ENCODE measurements at places on chromosomes 5 and 9.

GRCh38 chr5:149863176-149863575 is 81.4 kb downstream of the PDE6A start:
- DNase-seq: no peak

DNA sequence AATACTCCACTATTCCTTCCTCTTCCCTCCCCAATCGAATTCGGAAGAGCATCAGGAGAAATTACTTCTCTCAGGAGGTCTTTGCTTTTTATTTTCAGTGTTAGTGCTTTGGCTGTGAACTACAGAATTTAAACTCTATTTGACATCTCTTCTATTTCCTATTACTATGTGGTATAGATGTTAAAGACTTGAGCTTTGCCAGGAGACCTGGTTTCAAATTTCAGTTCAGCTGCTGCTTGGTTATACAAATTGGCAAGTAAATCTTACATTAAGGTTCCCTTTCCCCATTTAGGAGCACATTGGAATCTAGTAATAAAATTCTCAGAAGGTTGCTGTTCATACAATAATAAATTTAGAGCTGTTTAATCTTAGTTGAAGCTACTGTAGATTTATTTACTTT is 13.1 kb downstream of the UHRF2 start:
- DNase-seq: no peak

GRCh38 chr5:12691330-12691729 is 787.1 kb upstream of the CTNND2 start:
- no peak for DNase-seq

DNA sequence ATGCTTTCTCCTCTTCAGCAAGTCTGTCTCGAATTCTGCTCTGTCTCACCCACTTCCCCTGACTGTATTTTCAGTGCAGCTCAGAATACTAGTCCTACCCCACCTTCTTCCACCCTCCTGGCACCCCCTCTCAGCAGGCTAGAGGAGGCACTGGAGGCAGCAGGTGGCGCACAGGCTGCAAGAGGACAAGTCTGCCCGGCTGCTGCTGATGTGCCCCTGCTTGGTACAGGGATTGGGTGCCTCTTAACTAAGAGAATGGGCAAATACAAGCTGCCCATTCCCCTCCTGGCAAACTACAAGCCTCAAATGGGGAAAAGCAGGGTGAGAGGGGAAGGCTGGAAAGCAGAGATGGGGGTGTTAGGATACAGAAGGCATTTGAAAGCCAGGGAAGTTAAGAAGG is 5.1 kb downstream of the TLN1 start:
- no peak for DNase-seq

- DNase-seq: no peak
Observed at GRCh38 chr5:171418982-171419687, at the start of gene FGF18. TSS of gene FGF18 (plus strand) at chr5:171419647. CDS start at chr5:171420200, 553 bp downstream.

- no peak for DNase-seq
Observed at GRCh38 chr5:172730981-172731679, 39.9 kb downstream of the DUSP1 start.

- DNase-seq: no peak
Observed at GRCh38 chr5:88889189-88890069, 6.4 kb upstream of the MEF2C start.

DNA sequence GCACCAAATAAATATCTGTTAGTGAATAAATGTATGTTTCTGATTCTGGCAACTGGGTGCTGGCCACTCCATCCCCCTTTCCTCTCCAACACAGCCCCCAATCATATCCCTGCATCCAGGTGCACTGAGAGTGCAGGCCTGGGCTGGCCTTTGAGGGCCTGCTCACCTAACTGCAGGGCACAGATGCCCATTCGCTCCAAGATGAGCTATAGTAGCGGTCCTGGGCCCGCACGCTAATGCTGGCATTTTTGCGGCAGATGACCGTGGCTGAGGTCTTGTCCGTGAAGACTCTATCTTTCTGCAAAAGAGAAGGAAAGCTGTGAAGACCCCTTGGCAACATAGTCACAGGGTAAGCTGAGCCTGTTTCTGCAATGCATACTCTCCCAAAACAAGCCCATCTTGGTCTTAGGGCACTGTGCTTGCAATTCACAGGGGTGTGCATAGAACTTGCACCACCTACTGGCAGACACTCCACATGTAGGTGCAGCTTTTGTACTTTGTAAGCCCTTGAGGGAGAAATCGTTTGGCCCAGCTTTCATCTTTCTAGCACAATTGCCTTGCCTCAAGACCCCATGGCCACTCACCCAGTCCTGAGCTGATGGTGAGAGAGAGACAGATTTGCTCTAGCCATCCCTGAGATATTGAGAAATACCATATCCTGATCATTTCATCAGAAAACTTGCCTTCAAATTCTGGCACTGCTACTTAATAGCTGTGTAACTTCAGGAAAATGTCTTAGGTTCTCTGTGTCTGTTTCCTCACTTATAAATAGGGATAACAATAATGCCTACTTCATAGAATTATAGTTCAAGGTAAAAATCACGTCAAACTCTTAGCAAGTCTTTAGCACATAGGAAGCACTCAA is 13.5 kb downstream of the IL12B start:
- DNase-seq: no peak

DNA sequence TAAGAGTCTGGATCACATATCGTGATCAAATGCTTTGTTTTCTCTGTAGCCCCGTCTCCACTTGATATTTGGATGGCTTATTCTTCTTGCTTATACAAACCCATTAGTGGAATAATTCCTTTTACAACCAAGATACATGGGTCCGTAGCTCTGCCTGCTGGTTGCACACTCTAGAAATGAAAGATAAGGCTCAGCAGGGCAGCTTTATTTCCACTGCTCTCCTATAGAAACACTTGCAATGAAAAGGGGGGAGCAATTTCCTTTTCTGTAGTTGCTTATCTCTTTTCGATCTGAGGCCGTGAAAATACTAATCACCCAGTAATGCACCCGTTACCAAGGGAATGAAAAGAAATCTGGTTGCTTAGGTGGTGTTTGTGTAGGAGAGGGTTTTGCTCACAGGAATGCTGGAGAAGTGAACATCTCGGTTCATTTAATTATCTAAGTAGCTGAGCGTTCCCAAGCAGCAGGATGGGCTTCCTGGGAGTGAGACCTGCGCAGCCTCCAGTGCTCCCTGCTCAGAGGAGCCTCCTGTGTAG is 131.7 kb downstream of the ADAMTS16 start:
- DNase-seq: no peak

- DNase-seq: no peak
Observed at GRCh38 chr9:120663380-120663779, 50.9 kb downstream of the MEGF9 start.

GRCh38 chr5:93352186-93352585 is 228.8 kb downstream of the NR2F1-AS1 start:
- no peak for DNase-seq

DNA sequence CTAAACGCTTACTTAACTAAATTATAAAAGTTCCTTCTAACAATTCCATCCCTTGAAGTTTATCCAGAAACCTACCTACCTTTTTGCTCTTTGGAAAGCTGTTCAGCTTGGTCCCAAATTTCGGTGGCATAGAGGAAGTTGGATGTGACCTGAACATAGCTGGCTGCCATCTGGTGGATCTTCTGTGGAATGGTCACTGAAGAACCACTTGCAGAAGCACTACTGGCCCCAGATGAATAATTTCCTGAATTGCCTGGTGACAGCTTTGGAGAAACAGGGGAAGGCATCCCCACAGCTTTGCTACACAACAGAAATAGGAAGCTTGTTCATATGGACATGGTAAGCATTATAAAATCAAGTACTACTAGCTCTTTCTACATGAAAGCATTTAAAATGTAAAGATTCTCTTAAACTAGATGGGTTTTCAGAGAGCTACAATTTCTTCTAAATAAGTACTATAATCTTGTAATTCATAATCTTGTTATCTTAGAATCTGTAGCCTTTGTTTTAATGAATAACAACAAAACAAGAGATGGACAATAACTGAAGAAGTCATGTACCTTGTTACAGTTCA is 9.9 kb downstream of the LEAP2 start:
- DNase-seq: peak; percentile 55

GRCh38 chr5:52709167-52709925 is 78.4 kb upstream of the ITGA1 start:
- no peak for DNase-seq

- no peak for DNase-seq
Observed at GRCh38 chr9:95082401-95083084, 235.0 kb downstream of the FANCC start.

DNA sequence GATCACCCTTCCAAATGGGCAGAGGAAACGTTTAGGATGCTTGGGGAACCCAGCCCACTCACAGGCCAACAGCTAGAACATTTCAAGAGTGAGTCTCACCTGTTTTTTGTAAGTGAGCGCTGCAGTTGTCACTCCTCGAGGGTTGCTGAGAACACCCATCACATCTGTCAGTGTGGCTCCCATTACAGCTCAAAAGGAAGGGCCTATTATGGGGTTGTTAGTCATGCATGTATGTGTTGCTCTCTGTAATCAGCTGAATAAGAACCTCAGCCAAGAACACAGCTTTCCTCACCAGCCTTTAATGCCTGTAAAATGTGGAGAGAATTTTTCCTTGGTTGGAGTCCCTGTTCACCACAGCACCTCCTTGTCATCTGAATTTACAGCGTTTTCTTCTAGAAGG is 196.3 kb upstream of the KLF4 start:
- no peak for DNase-seq

- DNase-seq: no peak
Observed at GRCh38 chr5:84706678-84707641, 322.3 kb upstream of the EDIL3 start.

- DNase-seq: no peak
Observed at GRCh38 chr5:57659886-57660285, 177.3 kb upstream of the ACTBL2 start.

DNA sequence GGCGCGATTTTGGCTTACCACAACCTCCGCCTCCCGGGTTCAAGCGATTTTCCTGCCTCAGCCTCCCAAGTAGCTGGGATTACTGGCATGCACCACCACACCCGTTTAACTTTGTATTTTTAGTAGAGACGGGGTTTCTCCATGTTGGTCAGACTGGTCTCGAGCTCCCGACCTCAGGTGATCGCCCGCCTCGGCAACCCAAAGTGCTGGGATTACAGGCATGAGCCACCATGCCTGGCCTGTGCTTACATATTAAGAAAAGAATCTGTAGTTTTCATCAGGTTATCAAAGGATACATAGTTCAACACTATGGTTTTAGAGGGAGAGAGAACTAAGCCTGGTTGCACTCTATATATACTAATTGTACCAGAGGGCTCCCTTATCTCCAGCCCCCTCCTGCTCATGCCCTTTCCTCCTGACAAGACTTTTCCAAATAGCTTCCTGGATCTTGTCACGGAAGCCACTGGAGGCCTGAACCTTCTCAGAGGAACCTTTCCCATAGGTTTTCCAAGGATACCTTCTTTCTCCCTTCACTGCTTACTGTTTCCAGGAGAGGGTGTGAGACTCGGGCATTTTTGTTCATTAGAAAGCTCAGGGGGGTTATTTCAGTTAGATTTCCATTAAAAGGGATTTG is 53.1 kb downstream of the SLC44A1 start:
- DNase-seq: no peak

DNA sequence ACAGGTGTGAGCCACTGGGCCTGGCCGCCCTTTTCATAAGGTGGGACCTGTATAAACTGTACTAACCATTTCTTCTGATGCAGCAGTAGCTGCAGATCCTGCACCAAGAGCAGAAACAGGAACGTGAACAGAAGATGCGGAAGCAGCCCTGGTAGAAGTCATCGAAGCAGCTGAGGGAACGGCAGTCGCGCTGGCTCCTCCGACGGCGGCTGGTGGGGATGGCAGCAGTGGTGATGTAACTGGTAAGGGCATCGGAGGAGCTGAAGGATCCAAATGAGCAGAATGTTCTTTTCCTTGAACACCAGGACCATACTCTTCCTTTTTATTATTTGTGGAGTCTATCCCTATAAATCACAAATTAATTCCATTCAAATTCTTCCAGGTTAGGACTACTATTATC is 32.1 kb downstream of the POC5 start:
- DNase-seq: no peak
